ENCODE measurements at places on chromosomes 7 and 10.
A peak's percentile ranks its signal among the peaks of the same experiment; 100 is the strongest.

- DNase-seq: no peak
These were observed 79.7 kb downstream of the BTAF1 start for GRCh38 chr10:92003258-92003657.

GRCh38 chr10:93072713-93073538 lies 767 bp upstream of the CYP26A1 start:
- DNase-seq: no peak

DNA sequence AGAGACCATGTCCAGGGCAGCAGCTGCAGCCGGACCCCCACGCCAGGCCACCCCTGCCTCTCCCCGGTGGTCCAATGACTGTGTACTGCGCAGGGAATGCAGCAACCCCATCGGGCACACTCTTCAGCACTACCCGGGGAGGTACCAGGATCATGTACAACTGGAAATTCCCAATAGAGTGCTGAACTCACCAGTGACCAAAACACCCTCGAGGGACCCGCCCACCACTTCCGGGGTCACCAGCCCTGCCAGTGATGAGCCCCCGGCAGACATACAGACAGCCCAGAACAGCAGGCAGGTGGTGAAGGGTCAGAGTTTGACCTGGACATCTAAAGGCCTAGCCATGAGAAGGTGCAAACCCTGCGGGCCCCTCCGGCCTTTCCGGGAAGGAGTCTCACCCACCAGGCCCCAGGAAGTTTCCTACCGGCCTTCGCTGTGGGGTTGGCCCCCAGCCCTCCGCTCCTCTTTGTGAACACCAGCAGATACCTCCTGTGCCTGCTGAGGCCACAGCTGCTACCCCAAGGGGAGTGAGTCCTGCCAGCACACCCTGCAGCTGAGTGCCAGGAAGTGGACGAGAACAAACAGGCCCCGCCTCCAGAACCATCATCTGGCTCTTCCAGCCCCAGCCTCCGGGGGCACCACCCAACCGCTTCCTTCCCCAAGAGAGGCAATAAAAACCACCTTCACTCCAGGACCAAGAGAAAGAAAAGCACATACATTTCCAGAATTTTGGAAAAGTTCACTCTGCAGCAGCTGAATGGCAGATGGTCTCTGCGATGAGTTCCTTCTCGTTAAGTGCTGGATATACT lies 5.0 kb upstream of the ANKRD61 start:
- DNase-seq: peak; percentile 68

- DNase-seq: no peak
These were observed 23.7 kb downstream of the RTKN2 start for GRCh38 chr10:62244785-62245467.

- DNase-seq: no peak
These were observed 112.0 kb upstream of the CHST15 start for GRCh38 chr10:124205432-124205831.

- no peak for DNase-seq
These were observed 5.1 kb downstream of the UNC5B start for GRCh38 chr10:71217266-71218045.

- no peak for DNase-seq
These were observed 495.8 kb downstream of the PARD3 start for GRCh38 chr10:34319197-34319846.

GRCh38 chr10:95756041-95756761 lies at the start of gene ENTPD1:
ENTPD1 (plus strand) TSS chr10:95756163; CDS start chr10:95756240, 77 bp downstream.
- no peak for DNase-seq

GRCh38 chr10:43390759-43391158 lies 18.2 kb downstream of the HNRNPF start:
- peak; percentile 14 for DNase-seq

DNA sequence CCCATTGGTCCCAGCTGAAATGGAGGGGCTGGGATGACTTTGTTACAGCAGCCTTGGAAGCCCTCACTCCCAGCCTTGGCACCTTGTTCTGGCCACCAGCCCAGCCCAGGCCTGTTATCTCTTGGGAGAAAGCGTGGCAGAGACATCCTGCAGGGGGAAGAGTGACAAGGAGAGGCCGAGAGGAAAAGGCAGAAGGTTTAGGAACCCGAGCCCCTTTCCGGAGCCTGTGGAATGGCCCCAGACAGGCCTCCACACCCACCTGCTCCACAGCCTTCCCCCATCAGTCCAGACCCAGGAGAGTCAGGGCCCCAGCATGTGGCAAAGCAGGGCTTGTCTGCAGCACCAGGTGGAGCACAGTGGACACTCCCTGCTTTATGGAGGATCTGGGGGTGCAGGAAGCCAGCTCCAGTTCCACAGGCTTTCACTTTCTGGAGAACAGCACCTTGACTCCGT lies 24.1 kb upstream of the TRIM8 start:
- DNase-seq: no peak

GRCh38 chr10:112769611-112770370 lies 180.3 kb upstream of the TCF7L2 start:
- DNase-seq: no peak

- no peak for DNase-seq
These were observed 147.9 kb upstream of the LYZL1 start for GRCh38 chr10:29140991-29141390.

GRCh38 chr10:4557469-4557868 lies 268.5 kb upstream of the AKR1E2 start:
- DNase-seq: no peak
